Panc1 (cell line): ENCODE measurements at places on chromosomes 13 and 19.

- no peak for DNase-seq
Measured at GRCh38 chr19:56105090-56105701, 15.9 kb downstream of the ZNF787 start.

- DNase-seq: no peak
Measured at GRCh38 chr19:1266916-1267476, 2.1 kb upstream of the CIRBP start.

- DNase-seq: no peak
Measured at GRCh38 chr19:32022044-32022640, 323.3 kb upstream of the ZNF507 start.

GRCh38 chr19:10113592-10113963 is 2.1 kb downstream of the P2RY11 start:
- DNase-seq: no peak

- DNase-seq: peak; percentile 94
Measured at GRCh38 chr19:47514869-47515588, at the start of gene NAPA. NAPA (minus strand) TSS chr19:47515063; CDS start chr19:47514940, 123 bp downstream.

DNA sequence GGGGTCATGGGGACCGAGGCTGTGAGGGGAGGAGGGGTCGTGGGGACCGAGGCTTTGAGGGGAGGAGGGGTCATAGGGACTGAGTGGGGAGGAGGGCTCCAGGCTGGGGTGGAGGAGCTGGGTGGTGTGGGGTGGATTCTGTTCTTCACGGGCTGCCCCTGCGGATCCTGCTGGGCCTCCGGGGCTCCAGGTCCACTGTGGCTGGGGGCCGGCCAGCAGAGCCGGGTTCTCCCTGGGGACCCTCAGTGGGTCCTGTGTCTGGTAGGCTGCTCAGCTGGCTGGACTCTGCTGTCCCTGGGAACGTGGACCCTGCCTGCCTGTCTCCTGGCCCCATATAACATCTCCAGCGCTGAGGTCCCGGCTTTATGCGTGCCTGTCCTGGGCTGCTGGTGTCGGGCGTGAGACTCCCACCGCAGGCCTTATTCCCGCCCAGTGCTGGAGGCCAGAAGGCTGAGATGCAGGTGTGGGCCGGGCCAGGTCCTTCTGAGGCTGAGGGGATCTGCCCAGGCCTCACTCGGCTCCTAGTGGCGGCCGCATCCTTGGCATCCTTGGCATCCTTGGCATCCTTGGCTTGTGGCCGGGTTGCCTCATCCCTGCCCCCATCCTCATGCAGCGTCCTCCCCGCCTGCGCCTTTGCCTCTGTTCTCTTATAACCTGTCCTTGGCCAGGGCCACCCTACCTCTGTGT is 19.8 kb upstream of the GNA15 start:
- DNase-seq: no peak

- no peak for DNase-seq
Measured at GRCh38 chr19:33508009-33508408, 13.6 kb downstream of the PEPD start.

DNA sequence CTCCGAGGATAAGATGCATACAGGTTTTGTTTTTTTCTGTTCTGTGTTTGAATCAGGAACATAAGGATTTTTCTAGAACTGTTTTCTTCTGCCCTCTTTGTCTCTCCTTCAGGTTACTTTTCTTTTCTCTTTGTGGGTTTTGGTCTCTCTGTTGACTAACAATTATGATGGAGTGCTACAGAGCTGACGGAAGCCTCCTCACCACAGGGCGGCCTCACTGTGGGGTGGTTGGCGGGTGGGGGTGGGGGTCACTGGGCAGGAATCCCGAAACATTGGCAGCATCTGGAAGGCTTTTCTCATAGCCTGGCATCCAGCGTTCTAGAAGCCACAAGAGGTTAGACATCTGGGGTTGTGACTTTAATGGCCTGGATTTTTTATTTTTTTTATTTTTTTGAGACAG is 12.0 kb upstream of the MATK start:
- DNase-seq: no peak

DNA sequence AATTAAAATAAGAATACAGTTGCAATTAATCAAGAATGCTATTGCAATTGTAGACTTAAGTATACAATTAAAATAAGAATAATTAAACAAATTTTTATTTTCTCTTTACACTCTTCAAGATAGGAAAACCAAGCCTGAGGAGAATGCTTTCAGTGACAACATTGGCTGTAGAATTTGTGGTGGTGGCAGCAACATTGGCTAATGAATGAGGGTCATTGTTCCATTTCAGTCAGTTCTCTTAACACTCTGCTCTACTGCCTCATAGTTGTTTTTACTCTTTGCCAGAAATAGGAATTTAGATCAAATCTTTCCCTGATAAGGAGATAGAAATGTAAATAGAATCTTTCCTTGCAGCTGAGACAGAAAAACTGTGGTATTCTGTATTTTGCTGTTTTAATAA is 391.6 kb downstream of the PCDH20 start:
- no peak for DNase-seq

DNA sequence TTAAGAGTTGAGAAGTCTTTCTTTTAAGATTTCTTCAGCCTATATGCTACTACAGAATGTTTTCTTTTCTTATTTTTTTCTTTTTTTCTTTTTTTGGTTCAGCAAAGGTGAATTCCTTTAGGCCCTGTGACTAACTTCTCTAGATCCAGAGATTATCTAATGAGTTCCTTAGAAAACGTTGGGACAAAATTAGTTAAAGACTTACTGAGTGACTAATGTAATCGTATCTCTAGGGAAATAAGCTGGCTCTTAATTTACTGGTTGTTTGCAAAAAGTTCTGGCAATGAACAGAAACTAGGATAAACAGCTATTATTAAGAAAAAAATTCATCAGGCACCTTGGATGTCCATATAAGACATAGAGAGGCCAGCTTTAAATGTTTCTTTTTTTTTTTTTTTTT is 30.7 kb upstream of the CSNK1A1L start:
- no peak for DNase-seq

- DNase-seq: no peak
Measured at GRCh38 chr13:28052945-28053344, 47.4 kb downstream of the FLT3 start.

DNA sequence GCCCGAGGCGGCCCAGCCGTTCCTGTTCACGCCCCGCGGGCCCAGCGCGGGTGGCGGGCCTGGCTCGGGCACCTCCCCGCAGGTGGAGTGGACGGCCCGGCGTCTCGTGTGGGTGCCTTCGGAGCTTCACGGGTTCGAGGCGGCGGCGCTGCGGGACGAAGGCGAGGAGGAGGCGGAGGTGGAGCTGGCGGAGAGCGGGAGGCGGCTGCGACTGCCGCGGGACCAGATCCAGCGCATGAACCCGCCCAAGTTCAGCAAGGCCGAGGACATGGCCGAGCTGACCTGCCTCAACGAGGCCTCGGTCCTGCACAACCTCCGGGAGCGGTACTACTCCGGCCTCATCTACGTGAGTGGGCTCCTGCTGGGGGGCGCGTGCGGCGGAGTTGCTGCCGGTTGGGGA is 7.0 kb downstream of the MYH14 start:
- DNase-seq: no peak

- DNase-seq: no peak
Measured at GRCh38 chr13:110676595-110677587, 29.0 kb downstream of the CARS2 start.

- no peak for DNase-seq
Measured at GRCh38 chr13:48412881-48413351, at the start of gene LPAR6. LPAR6 (minus strand) TSS chr13:48413113; CDS start chr13:48412423, 690 bp downstream.

DNA sequence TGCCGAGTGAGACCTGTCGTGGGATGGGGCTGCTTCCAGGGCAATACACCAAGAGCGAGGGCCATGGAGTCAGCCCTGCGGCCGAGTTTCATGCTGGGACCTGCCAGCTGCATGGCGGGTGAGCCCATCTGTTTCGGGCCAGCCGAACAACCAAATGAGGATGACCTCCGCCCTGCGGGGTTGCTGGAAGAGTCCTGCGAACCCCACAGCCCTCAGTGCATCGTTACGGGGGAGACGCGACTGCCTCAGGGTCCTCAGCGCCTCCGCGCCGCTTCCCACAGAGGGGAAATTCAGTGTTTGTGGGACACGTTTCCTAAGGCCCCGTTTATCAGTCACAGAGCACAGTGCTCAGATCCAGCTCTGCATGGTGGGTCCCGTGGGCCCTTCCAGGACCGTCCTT is 22.0 kb downstream of the SLC15A1 start:
- no peak for DNase-seq

- no peak for DNase-seq
Measured at GRCh38 chr13:36975172-36975571, 24.0 kb downstream of the ALG5 start.

GRCh38 chr19:38538386-38538785 is 79.4 kb downstream of the MAP4K1 start:
- no peak for DNase-seq

- no peak for DNase-seq
Measured at GRCh38 chr19:16619457-16619856, 8.5 kb downstream of the MED26 start.

DNA sequence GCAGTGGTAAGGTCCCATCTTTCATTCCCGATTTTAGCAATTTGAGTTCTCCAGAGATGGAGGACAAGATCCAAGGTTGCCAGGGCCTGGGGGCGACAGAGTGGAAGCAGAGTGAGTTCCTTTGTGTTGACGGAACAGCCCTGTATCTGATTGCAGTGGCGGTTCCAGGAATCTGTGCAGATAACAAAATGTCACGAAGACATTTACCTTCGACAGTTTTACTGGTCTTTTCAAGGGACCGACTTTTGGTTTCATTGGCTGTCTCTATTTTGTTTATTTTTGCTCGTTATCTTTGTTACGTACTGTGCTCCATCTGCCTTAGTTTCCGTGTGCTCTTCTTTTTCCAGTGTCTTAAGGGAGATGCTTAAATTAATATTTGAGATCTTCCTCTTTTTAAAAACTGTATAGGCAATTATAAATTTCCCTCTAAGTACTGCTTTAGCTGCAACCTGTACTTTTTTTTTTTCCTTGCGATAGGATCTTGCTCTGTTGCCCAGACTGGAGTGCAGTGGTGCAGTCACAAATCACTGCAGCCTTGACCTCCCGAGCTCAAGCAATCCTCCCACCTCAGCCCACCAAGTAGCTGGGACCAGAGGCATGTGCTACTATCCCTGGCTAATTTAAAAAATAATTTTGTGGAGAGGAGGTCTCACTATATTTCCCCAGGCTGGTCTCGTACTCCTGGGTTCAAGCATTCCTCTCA is 23.2 kb downstream of the KDM4B start:
- DNase-seq: no peak

GRCh38 chr19:567296-567900 is 5.0 kb upstream of the BSG start:
- DNase-seq: no peak

- DNase-seq: no peak
Measured at GRCh38 chr13:51632591-51633362, 48.5 kb downstream of the WDFY2 start.

DNA sequence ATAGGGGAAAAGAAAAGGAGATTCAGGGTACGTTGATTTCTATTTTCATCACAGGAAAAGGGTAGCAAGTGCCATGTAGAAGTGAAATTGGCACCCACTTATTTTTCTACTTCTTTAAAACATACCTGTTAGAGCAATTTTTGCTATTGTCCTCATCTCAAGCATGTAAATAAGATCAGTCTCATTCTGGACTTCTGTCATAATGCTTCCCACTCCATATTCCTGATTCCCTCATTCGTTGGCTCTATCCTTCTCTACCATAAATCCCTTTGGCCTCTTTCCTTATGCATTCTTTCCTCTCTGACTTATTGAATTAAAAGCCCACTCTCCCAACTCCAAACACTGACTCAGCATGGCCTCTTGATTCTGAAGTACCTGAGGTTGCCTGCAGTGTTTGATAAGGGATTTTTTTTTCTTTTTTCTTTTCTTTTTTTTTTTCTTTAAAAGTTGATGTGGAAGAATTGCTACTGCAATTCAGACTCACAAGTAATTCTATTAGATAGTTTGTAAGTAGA is 465.7 kb downstream of the SLITRK6 start:
- no peak for DNase-seq

DNA sequence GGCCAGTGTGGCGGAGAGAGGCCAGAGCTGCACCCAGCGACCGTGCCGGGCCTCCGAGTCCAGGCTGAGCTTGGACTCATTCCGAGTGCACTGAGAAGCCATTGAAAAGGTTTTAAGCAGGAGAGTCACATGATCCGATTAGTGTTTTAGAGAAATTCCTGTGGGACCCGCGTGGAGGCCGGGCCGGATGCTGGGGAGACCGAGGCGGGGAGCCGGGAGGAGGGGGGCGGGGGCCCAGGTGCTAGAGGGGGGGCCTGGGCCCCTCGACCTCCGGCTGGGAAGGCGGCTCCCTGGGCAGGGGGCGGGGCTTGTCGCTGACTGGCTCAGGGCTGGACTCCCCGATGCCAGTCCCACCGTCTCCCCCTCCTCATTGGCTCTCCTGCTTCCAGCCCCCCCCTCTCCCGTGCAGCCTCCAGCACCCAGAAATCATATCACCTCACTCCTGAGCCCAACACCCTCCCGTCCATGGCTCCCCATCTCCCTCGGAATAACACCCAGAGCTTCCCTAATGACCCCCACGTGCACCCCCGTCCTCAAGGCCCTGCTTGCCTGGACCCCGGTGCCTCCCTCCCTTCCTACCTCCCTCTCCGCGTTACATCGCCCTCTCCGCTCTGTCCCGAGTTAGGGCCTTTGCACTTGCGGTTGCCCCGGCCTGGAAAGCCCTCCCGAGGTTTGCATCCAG is 5.2 kb upstream of the ZNF579 start:
- no peak for DNase-seq

DNA sequence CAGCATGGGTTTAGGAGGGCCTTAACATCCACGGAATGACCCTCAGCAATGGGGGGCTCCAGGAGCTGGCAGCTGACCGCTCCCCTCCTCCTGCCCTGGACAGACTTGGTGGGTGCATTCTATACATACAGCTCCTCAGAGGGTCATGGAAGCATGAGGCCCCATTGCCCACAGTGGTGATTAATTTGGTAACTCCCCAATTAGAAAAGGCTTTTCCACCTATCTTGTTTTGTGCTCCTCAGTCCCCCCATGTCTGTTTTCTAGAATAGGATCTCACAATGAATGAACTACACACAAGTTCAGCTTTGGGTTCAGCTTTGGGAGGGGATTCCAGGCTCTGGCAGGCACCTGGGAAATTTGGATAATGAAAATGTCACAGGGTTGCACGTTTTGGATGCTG is 707.8 kb downstream of the UQCRFS1 start:
- no peak for DNase-seq

DNA sequence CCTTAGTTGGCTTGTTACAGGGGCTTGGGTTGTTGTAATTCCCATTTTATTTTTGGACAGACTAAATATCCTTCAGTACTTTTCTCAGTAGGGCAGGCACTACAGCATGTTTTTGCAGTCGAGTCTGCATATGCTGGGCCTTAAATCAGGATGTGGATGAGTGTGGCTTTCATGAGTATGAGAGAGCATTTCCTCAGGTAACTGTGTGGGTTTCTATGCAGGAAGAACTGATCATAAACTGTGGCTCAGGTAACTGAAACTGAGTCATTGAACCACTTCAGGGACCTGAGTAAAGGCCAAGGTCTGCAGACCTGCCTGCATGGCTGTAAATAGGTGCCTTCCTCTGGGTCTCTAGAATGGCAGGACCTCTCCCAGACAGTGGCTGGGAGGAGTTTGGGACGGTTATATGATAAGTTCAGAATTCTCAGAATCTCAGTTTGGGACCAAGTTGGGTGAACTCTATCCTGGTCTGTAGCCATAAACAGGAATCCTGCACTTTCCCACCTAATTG is 112.1 kb downstream of the ZNF737 start:
- no peak for DNase-seq
